ENCODE measurements at places on chromosomes 11 and 22.

DNA sequence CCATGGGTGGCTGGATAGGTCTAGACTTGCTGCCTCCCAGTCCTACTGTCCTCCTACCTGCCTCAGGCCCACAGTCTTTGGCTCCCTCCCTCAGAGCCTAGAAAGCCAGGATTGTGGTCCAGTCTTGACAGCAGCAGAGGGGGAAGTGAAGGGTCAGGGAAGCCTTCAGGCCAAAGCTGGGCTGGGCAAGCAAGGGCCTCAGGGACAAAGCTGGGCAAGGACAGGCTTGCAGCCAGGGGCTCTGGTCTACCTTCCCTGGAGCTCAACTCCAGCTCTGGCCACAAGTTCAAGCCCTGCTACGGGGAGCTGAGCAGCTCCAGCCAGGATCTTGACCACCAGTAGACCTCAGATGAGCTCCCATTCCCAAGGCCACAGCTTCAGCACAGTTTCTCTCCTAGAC, 14.9 kb downstream of the LMO1 start:
- DNase-seq: no peak

- DNase-seq: no peak
Observed at GRCh38 chr22:36891646-36892045, 21.8 kb upstream of the CSF2RB start.

DNA sequence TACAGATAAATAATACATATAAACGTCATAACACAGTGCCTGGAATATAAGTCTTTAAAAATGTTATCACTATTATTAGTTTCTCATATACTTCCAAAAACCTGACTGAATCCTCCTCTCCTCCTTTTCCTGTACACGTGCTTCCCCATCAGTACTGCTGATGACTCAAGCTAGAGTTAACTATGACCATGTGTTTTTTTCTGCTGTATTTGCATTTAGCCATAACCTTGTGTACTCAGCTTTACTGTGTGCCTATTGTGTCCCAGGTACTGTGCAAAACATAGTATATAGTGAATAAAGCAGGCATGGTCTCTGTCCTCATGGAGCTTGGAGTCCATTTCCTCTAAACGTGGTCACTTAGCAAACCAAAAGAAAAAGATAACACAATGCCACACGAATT, 56.5 kb upstream of the ARHGAP32 start:
- no peak for DNase-seq

DNA sequence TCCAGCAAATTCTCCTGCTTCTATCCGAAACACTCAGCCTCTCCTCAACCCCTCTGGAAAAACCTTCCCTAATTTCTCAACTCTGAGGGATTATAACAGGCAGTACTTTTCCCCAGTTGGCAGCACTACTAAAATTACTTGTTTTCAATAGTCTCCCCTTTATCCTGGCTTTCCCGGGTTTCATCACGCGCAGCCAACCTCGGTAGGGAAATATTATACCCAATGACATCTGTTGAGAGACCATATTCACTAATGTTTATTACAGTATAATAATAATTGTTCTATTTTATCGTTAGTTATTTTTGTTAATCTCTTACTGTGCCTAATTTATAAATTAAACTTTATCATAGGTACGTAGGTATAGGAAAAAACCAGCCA, 330 bp upstream of the POLD3 start:
- no peak for DNase-seq

DNA sequence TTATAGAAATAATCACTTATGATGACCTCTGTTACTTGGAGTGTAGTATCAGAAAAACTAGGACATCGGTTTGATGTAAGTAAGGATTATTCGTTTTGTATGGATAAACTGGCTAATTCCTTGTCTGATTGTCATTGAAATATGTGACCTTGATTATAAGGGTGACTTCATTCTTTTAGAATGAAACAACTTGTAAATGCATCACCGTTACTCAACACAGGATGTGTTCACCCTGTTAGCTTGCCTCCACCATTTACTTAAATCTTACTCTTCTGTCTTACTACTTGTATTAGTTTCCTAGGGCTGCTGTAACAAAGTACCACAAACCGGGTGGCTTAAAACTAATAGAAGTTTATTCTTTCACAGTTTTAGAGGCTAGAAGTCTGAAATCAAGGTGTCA, 7.9 kb downstream of the SFI1 start:
- no peak for DNase-seq

- DNase-seq: no peak
Observed at GRCh38 chr22:30806391-30806861, 111.8 kb downstream of the OSBP2 start.

DNA sequence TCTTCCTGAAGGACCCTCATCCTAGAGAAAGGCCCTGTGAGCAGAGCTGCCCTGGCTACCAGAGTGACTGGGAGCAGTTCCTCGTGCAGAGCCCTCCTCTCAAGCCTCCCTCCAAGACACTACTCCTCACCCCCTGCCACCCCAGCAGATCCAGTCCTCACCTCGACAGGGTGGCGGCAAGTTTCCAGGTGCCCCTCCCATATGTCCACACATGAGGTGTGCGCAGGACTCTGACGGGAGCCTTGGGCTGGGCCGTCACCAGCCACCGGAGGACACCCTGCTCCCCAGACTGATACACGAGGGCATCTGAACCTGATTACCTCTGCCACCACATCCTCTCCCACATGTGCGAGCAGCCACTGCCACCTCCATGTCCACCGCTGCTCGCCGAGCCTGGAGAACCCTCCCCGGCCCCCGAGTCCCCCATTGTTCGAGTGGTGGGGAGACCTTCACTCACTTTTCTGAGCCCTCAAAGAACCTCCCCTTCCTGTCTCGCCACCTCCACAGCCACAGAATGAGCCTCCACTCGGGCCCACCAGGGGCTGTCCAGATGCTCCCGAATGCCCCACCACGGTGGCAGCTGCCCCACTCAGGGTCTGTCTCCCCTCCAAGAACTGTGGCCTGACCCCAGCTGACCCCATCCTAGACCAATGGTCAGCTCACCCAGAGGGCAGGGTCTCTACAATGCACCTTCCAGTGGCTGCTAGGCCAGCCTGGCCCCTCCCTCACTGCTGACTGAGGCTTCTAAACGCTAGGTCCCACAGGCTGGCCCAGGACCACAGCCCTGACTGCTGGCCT, 62.5 kb downstream of the DGCR2 start:
- DNase-seq: no peak

DNA sequence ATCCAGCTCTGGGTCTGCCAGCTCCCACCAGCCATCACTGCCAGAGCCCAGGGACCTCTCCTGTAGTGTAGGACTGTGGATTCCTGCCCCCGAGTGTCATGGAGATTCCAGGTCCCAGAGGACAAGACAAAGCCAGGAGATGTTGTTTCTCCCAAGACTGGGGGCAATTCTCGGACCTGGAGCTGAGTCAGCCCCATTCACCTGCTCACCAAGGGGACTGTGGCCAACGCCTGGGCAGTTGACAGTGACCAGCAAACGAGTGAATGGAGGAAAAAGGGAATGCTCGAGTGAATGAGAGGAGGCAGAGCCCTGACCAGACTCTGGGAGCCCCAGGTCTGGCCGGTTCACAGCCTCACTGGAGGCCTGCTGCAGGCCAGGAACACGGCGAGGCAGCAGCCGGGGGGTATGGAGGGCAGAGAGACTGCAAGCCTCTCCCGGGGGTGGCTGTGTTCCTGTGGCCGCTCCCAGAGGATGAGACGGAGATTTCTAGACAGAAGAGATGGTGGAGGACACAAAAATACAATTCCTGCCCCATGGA, 61.3 kb upstream of the PRR5 start:
- no peak for DNase-seq

DNA sequence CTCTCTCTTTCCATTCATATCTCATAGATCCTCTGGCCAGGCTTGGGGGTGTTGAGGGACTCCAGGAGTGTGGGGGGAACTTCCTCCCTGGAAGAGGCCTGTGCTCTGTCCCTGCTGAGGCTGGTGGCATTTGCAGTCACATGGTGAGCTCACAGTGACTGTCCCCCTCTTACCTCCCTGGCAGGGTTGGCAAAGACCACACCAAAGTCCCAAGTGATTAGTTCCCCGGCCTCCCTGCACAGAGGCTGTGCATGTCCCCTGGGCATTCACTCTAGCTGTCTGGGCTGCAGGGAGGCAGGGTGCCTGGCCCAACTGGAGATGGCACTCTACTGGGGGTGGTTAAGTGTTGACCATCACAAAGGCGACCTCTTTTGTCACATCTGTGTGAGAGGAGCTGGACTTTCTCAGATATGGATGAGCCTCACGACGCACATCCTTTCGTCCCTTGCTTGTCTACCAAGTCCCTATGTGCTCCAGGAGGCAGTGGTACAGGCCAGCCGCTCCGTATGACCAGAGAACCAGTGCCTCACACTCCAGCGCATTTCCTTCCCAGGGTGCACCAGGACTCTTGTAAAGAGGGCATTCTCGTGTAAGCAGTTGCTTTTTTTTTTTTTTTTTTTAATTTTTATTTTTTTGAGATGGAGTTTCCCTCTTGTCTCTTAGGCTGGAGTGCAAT, 8.8 kb downstream of the TANGO2 start:
- DNase-seq: no peak

Measured in nucleus accumbens (tissue), 56 donors.